ENCODE measurements at places on chromosomes 2 and 18.

GRCh38 chr2:144971786-144972335 lies 451.9 kb upstream of the ZEB2 start:
- no peak for DNase-seq

GRCh38 chr2:200962811-200963123 lies 693 bp downstream of the ORC2 start:
- DNase-seq, result no peak

GRCh38 chr18:10528439-10528838 lies 2.6 kb downstream of the NAPG start:
- DNase-seq, result no peak

- peak; percentile 53 for DNase-seq
Observed at GRCh38 chr2:99648906-99649789, 159.3 kb upstream of the REV1 start.

DNA sequence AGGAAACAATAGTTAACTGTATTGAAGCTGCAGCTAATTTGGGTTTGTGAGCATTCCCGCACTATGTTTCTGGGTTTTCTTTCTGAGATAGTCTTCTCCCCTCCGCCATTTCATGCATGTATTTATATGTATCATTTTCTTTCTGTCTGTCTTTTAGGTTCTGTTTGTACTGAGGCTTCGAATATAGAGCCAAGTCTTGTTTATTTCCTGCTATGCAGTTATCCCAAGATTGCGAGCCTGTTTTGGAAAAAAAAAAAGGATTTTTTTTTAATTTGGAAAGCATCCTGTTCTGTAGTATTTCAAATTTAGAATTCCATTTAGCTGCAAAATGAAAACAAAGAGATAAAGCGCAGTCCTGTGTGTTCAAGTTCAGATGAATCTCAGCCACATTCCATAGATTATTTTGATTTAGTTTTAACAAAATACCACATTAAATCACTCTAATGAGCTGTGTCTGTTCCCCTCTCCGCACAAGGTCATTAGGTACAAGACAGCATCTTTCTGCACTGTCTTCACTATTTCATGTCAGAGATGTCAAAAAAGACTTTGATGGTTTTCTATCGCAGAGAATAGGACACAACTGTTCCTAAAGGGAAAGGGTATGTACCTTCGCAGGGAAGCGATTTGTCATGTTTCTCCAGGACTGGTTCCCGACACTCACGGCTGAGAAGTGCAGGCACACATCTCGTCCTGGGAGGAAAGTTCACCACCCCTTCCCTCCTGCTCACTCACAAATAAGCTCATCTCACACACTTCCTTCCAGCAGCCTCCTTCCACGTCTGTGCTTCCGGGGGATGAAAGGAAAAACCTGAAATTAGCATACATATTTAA lies 443.4 kb downstream of the ZNF516 start:
- no peak for DNase-seq

- DNase-seq, result no peak
Observed at GRCh38 chr2:219344751-219345430, 12.3 kb upstream of the RESP18 start.

DNA sequence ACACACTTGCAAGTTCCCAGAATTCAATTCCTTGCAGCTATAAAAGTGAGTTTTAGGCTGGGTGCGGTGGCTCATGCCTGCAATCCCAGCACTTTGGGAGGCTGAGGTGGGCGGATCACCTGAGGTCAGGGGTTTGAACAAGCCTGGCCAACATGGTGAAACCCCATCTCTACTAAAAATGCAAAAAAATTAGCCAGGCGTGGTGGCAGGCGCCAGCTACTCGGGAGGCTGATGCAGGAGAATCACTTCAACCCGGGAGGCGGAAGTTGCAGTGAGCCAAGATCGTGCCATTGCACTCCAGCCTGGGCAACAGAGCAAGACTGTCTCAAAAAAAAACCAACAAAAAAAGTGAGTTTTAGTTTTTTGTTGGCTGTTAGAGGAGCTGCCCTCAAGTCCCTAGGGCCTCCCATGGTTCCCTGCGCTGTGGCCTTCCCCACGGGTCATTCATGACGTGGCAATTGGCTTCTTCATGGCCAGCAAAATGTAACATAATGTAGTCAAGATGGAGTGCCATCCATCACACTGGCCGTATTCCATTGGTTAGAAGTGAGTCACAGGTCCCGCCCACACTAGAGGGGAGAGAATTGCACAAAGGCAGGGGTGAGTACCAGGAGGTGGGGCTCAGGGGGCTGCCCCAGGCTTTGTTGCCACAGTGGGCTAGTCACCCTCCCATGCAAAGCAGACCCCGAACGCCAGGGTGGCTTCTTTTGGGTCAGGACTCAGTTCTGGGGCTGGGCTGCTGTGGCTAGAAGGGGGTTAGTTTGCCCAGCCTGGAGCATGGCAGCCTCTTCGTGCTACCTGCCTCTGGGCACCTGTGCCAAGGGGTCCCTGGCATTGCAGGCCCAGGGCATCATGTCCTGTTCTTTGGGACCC lies 37.7 kb upstream of the INHBB start:
- no peak for DNase-seq

DNA sequence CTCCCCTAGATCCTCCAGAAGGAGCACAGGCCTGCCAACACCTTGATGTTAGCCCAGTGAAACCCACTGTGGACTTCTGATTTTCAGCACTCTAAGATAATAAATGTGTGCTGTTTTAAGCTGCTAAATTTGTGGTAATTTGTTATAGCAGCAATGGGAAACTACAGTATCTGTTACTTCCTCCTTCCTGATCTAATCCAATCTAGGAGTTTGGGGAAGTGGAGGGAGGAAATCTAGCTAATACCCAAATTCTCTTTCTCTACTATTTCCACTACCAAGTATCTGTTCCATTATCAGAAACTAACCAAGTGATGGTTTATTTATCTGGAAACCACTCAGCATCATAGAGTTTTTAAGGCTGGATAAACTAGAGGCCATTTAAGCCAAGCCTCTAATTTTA lies 64.9 kb downstream of the AFF3 start:
- no peak for DNase-seq

All from skin of body (tissue), 3 donors.